ENCODE measurements at places on chromosomes 2 and 18.

- DNase-seq: no peak
These were observed 50.5 kb downstream of the IMPA2 start for GRCh38 chr18:12031846-12032245.

GRCh38 chr18:48075707-48076093 is 145.2 kb upstream of the SMAD2 start:
- no peak for DNase-seq

DNA sequence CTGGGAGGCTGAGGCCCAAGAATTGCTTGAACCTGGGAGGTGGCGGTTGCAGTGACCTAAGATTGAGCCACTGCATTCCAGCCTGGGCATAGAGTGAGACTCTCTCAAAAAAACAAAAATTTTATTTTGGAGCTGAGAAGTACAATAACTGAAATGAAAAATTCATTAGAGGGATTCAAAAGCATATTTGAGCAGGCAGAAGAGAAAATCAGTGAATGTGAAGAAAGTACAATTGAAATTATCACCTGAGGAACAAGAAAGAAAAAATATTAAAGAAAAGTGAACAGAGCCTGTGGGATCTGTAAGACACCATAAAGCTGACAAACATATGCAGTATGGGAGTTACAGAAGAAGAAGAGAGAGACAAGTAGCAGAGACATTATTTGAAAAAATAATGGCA is 137.1 kb downstream of the RAB3GAP1 start:
- DNase-seq: no peak

DNA sequence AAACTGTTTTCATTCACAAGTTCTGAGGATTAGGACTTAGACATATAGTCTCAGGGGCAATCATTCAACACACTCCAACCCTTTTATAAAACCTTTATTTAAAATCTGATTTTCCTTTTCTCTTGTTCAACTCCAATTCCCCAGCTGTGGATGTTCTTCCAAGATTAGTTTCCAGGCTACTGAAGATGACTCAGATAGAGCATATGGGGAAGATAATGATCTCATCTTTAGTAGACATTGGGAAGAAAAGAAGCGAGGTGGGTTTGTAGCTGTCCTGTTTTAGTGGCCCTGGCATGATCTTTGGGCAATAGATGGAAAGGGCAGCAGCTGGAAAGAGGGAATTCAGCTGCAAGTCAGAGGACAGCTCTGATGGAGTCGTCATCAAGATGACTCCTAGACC is 247.7 kb upstream of the CCDC68 start:
- no peak for DNase-seq

DNA sequence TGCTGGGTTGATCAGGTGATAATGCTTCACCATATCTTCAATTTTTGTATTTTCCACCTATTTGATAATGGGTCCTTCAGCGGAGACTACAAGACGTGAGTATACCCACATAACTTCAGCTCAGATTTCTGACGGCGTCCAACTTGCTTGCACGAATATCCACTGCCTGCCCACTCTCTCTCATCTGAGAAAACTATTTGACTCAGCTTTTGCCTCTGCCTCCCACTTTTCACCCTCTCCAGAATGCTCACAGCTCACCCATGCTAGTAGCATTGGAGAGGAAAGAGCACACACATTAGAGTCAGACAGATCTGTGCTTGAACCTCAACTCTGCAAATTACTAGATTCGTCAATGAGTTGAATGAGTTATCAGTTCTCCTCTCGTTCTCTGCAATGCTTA is 166.8 kb downstream of the BCL2 start:
- DNase-seq: no peak

- DNase-seq: no peak
These were observed 5.3 kb downstream of the ONECUT2 start for GRCh38 chr18:57440331-57441070.

GRCh38 chr2:75162897-75163296 is 36.4 kb downstream of the TACR1 start:
- no peak for DNase-seq

- DNase-seq: no peak
These were observed 73.7 kb downstream of the GREB1L start for GRCh38 chr18:21315741-21316197.

GRCh38 chr2:215548714-215549113 is 112.8 kb upstream of the FN1 start:
- DNase-seq: no peak

GRCh38 chr2:53631313-53632125 is 136.1 kb upstream of the CHAC2 start:
- no peak for DNase-seq

- DNase-seq: no peak
These were observed 416.8 kb upstream of the HS6ST1 start for GRCh38 chr2:128735296-128735960.

- no peak for DNase-seq
These were observed at the start of gene NLRC4 for GRCh38 chr2:32264422-32265105. Gene NLRC4, minus strand, starts transcription at chr2:32264886. Its CDS starts 8,111 bp downstream, at chr2:32256775.

DNA sequence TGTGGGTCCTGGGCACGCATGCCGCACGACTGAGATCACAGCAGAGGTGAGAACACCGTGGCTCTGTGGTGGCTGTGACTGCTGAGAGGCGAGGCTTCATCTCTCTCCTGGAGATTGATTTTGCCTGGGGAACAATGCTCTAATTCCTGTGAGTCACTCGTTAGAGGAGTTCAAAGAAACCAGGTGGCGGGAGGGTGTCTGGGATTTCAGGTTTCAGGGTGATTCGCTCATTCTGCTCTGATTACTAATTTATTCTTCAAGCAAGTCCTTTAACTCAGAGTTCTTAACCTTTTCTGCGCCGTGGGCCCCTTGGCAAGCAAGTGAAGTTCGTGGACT is 56.3 kb downstream of the GLI2 start:
- DNase-seq: no peak

DNA sequence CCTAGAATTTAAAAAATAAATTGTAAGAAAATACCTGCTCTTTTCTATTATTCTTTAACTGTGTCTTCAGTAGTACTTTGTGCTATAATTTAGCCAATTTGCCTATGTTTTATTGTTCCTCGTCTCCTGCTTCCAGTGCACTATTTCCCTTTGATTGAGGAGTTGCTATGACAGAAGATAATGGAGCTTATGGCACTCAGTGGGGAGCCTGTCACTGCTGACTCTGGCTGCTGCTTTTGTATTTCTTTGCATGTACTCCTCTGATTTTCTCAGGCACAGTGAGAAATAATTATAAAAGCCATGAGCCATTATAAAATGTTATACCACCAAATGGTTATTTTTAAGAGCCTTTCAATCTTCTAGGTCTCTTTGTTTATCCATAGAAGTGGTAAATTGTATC is 1310.8 kb upstream of the SLC39A10 start:
- DNase-seq: peak; percentile 70

- DNase-seq: no peak
These were observed 137.9 kb upstream of the ZC3H15 start for GRCh38 chr2:186348200-186348599.

DNA sequence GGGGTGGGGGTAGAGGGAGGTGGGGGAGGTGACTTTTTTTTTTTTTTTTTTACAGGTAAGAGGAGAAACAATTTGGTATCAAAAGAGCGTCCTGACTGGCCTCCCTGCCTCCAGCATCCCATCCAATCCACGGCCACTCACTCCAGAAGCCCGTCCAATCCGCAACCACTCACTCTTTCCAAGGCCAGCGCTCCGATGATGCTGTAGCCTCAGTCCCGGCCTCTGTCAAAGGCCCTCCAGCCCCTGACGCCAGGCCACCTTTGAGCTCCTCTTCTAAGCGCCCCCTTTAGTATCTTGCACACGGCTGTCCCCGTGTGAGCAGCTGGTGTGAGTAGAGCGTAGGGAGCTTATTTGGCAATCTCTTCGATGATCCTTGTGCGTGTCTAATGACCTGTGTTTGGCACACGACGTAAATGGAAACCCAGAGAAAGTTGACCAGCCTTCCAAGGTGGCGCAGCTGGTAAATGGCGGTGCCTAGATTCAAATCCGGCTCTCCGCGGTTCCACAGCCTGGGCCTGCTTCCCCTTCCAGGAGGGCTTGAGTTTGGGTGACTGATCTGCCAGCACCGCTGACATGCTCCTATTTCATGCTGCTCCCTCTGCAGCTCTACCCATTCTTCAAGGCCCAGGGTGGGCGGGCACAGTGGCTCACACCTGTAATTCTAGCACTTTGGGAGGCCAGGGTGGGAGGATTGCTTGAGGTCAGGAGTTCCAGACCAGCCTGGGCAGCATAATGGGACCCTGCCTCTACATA is 23.8 kb upstream of the PXDN start:
- no peak for DNase-seq

- DNase-seq: no peak
These were observed 464 bp downstream of the CYBRD1 start for GRCh38 chr2:171522788-171523087.

DNA sequence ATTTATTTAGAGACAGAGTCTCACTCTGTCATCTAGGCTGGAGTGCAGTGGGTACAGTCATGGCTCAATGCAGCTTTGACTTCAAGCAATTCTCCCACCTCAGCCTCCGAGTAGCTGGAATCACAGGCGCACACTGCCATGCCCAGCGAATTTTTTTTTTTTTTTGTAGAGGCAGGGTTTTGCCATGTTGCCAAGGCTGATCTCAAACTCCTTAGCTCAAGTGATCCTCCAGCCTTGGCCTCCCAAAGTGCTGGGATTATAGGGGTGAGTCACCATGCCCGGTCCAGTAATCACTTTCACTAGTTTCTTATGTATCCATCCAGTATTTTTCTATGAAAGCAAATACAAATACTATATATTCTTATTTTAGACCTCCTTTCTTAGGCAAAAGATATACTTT is 24.0 kb downstream of the PRKAG3 start:
- no peak for DNase-seq

DNA sequence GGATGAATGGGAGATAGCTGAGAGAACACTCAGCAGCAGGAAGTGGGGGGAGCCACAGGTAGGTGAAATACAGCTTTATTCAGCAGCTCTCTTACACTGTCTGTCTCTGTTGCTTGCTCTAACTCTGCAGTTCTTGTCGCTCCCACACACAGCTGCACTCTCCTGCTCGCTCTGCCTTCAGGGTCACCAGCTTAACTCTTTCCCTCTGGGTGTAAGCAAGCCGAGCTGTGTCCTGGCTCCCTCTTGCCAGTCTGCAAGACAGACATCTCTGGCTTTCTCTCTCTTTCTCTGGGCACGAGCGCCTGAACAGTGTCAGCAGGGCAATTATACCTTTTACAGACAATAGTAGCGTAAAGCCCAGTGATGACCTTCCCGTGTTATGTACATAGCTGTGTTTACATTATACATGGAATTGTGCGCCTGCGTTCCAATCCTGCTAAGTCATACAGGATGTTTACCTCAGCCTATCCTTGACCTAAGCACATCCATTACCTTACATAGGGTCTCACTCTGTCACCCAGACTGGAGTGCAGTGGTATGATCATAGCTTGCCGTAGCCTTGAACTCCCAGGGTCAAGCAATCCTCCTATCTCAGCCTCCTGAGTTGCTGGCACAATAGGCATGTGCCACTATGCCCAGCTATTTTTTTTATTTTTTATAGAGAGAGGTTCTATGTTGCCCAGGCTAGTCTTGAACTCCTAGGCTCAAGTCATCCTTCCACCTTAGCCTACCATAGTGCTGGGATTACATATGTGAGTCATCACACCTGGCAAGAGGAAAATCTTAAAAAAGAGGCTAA is 57.8 kb upstream of the CHN1 start:
- no peak for DNase-seq

DNA sequence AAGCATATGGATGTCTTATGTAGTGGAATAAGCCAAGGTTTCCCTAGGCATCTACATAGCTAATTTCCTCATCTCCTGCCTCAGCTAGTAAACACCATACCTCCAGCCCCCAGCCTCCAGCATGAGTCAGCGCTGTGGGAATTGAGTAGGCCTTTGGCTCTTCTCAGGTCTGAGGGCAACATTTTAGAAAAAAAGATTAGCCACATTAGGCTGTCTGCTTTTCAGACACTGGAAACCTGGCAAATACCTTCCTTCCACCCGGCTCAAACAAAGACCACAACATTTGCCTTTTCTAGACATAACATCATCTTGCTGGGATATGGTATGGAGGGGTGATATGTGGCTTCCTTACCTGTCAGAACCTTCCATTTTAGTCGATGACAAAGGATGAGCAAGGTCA is 6.1 kb upstream of the CCDC195 start:
- no peak for DNase-seq

- no peak for DNase-seq
These were observed 2.8 kb downstream of the DUSP2 start for GRCh38 chr2:96142217-96143113.

DNA sequence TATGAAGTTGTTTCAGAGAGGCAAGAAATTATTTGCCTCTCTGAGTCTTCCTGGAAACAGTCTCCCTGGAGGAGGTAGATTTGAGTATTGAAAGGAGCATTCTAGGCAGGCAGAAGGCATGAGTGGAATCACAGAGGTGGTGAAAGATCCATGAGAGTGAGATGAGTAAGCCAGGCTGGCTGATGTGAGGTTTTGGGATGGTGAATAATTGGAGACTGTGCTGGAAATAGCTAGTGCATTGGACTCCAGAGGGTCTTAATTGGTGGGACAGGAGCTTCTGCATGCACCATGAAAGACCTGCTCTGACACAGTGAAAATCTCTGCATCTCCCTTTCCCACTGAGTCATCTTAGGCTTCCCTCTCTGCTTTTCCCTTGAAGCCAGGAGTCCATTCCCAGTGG is 46.3 kb downstream of the CDC42EP3 start:
- no peak for DNase-seq

DNA sequence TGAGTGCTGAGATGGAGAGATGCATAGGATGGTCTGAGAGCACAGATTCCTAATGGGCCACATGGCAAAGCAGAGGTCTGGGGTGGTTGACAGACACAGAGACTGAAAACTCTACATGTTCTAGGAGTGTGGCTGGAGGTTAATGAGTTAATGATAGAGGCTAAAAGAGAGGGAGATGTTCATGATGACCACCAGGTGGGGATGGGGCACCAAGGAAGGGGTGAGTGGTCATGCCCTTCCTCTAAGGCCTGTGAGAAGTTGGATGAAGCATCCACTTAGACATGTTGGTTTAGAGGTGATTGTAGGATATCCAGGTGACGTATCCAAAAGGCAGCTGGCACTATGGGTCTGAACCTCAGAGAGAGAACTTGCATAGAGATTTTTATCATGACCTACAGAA is 102.1 kb downstream of the LRP2 start:
- DNase-seq: no peak
